ENCODE measurements at places on chromosomes 1 and 21. TPM values are rescaled to one million over a fixed set of nuclear protein-coding genes. Genes with fewer than 3 reads are reported as not detected.

Gene RGS18
- total RNA-seq = 21.9 TPM

DNA sequence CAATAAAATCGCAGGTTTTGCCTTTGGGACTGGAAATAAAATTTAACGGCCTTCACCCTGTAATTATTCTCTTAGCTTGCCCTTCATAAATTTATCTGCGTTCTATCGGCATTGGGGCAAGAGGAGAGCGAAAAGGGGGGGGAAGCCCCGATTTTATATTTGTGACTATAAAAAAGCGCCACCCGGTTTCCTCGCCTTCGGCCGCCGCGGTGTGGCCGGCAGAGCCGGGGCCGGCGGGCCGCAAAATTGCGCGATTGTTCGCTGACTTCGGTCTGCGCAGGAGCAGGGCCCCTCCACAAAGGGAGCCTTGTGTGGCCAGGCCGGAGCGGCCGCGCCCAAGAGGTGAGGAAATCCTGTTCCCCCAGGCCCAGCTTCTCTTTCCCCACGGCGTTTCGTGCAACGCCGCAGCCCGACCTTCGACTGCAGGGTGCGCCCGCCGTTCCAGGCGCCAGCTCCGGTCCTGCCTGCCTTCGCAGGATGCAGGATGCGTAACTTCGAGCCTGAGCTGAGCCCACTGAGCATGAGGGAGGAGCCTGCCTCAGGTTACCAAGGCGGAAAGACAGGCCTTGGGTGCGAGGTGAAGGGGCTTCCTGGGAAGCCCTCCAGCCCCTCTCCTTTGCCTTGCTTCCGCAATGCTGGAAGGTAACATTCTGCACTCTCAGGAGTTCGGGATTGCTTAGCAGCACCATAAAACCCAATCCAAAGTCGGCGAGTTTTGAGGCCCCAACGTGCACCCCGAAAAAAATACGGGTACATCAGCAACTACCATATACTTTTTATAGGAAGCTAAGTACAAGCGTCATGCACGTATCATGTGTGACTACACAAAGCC lies 4.9 kb upstream of the TBX15 start:
- DNase-seq = no peak

Gene MAST2
- 25.3 TPM for total RNA-seq

DNA sequence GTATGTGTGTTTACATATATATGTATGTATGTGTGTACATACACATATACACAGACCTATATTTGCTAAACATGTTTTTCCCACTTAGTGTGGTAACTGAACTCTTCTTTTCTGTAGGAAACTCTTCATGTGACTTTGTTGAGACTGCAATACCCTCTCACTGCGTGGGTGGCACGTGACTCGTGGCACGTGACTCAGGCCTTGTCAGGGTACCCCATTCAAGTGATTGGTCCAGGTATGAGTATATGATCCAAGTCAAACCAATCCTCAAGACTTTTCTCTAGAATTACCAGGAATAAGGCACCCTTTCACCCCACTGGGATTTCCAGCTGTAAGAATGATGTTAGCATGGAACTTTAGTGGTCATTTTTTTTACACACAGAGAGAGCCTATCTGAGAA lies 149.2 kb upstream of the KCNK2 start:
- no peak for DNase-seq

GRCh38 chr21:32256873-32257620 lies 21.8 kb downstream of the MIS18A start:
- no peak for DNase-seq

DNA sequence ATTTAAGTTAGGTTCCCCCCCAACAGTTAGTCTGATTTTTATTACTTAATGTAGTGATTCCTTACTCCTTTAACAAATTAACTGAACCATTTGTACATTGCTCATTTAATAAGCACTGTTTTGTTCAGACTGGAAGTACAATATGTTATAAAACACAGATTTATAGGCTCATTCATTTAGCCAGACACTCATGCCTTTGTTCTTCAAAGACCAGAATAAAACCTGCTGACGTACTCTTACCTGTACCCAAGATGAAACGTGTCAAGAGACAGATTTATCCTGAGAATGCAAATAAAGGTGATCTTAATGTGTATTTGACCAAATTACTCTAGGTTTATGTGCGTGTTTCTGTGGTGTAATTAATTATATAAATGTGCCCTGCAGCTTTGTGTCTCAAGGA lies 92.8 kb downstream of the INTS7 start:
- DNase-seq = no peak

Gene MR1
- total RNA-seq = 34.6 TPM

DNA sequence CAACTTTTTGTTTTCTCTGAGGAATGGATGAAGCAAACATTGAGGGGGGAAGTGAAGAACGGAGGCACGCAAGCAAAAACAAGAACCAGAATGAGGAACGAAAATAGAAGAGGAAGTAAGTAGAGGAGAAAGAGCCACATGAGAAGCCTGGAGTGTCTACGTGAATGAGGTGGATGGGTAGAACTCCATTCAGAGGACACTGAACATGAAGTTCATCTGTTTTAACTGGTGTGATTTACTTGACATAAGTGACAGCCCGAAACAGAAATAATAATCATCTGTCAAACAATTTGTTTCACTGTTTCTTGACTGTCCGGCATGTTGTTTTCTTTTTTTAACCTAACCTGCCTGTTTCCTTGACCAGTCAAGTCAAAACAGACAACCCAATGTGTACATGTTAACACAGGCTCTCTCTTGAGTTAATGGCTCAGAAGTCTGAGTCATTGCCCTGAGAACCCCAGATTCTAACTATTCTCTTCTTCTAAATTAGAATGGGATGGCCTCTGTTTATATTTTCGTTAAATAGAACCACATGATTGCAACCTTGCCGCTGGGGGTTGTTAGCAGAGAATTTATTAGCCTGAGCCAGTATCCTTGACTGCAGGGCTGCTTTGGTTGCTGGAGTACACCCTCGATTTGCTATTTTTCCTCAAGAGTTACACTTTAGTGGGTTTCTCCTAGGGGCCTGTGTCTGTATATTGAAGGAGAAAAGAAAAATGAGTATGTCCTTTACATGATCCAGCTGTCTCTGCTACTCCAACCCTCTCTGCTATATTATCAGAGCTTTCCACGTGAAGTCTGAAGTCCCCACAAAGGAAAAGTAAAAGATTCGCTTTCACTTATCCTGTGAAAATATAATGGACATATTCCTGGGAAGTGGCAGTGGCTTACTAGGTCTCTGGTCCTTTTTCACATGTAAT lies 151.7 kb downstream of the ZC3H11B start:
- DNase-seq = no peak

DNA sequence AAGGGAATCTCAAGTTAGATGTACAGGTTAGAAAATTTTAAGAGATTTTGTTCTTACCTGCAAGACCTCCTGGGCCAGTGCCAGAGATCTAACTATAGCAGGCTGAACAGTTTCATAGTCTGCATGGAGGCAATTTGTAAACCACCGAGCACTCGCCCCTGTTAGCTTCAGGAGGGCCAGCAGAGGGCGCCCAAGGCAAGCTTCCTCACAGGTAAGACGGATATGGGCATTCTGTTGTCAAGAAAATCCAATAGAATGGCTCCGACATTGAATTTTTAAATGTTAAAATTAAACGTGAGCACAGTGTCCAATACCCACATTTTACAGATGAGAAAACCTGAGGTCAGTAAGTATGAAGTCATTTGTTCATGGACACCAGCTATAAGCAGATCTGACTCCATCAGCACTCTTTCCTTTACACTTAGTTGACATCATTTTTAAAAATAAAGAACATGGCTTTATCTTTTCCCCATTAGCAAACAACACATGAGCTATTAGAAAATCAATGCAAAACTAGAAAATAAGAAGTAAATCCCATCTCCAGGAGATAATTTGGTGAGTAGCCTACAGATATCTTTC lies 2.2 kb downstream of the REG4 start:
- DNase-seq = peak; percentile 84

- no peak for DNase-seq
These were observed 394.3 kb upstream of the ADGRL2 start for GRCh38 chr1:81406292-81406999.

DNA sequence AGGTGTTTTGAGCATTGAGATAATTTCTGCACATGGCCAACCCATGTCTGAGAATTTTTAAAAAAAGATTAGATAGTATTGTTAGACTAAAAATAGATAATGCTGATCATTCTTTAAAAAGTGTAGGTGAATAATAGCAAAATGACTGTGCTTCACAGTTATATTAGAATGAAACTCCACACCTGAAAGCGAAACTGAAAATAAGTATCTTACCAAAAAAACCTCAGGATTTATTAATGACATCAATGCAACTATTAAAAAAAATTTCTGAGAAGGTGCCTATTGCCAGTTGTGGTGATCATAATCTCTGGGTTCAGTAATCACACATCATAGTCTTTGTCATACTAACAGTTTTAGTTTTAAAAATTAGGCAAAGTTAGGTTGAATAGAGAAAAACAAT lies 36.5 kb downstream of the PLA2G4A start:
- no peak for DNase-seq

DNA sequence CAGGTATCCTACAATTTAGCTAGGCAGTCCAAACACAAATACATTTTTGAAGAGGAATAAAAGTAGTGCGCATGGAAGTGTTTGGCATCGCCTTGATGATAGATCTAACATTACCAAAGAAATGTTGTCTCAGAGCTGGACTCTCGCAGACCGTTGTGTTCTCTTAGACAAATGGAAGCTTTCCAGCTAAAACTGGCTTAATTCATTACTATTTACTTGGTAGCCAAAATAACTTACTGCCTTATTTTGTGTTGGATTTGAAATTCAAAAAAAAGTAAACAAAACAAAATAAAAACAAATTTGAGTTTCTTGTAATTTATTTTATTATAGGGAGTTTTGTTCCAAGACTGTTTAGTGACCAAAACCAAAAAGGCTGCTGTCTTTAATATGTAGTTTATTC lies 51.6 kb downstream of the PDE4B start:
- DNase-seq = no peak

GRCh38 chr1:24961961-24962861 lies 32.1 kb upstream of the RUNX3 start:
- no peak for DNase-seq

DNA sequence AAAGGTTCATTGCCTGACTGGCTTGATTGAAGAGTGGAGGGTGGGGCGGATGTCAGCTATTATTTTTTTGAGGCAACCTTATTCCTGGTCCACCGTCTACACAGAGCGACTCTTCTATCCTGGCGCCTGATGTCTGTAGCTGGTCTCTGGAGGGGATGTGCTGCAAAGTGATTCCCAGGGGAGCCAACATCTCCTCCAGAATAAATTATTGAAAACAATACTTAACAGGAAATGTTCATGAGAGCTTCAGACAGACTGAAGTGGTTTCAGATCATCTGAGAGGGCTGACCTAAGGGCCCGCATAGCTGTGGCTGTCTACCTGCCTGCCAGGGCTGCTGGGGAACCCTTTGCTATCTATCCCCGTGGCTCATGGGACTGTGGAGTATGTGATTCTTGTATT lies 66.7 kb downstream of the TEX35 start:
- no peak for DNase-seq

DNA sequence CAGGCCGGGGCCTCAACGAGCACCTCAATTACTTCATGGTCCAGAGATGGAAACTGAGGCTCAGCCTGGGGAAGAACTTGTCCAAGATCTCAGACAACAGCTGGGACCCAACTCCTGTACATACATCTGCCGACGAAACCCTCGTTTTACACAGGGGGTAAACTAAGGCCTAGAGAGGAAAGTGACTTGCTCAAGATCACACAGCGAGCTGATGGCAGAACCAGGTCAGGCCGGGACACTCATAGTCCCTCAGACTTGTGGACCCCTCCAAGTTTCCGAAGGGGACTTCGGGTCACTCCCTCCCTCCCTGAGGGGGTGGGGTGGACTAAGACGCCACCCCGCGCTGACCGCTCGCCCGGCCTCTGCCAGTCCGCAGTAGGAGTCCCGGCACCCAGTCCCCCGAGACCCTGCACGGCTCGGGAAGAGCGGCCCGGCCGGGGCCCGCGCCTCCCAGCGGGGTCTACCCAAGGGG lies 430 bp downstream of the WASF2 start:
- peak; percentile 52 for DNase-seq

- no peak for DNase-seq
These were observed 28.2 kb upstream of the ANKRD13C start for GRCh38 chr1:70382682-70383081.

Gene CLCA4
- total RNA-seq = not detected

DNA sequence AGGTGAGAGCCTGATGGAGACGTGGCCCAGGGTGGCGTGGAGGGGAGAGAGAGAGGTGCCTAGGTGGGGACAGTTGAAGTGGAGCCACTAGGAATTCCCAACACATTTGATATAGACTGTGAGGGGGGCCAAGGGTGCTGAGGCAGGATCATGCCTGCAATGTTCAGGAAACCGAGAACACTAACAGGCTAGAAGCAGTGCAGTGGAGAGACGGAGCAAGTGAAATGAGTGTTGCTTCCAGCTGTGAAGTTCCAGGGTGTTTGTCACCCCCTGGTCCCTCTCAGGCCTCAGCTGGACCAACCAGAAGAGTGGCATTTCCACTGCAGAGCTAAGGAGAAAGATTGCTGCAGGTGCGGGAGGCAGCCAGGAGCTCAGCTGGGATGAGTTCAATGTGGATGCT lies 127.1 kb downstream of the RIPK4 start:
- no peak for DNase-seq

DNA sequence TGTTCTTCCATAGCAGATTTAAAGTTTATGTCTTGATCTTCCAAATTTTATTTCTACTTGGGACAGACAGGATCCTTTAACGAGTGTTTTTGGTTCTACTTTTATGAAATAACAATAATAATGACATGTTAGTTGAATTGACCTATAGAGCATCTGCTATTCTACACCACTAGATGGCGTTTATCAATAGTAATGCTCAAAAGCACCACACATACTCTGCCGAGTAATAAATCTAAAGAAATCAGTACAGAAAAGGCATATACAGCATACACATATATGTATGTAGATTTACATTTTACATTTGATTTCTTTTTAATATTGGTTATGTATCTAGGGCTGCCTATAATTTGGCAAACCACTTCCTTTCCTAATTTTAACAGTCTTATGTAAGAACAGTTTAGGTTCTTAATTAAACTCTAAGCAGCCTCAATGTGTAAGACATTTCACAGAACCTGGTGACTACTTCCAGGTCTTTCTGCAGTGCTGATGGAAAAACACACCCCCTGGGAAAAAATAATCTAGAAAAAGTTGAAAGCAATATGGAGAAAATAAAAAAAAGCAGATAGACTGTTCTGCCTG lies 5.9 kb upstream of the SIPA1L2 start:
- peak; percentile 67 for DNase-seq

Gene IL10
- total RNA-seq = not detected

DNA sequence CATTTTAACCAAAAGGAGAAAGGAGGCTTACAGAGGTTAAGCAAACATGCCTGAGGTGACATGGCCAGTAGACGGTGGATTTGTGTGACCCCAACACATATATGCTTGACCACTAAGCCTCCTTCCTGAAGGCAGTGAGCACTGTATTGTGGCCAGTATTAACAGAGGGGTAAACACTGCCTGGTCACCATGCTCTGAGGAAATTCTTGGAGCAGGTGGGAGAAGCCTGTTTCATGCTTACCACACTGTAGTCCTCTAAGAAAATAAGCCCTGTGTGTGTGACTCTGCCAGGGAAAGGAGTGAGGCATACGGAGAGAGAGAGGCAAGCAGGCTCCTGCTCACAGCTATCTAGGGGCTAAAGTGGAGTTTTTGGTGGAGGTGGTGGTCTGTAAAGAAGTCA lies 102.7 kb downstream of the KCND3 start:
- DNase-seq = no peak

Measured in natural killer cell (primary cell).